ENCODE measurements at places on chromosomes 5 and 9. TPM values are rescaled to one million over a fixed set of nuclear protein-coding genes. Genes with fewer than 3 reads are reported as not detected.

HAVCR1 gene
- not detected for polyA plus RNA-seq

SLC36A2 gene
- polyA plus RNA-seq, result 0.62 TPM

POU5F2 gene
- 0.01 TPM for polyA plus RNA-seq

SYNPO gene
- polyA plus RNA-seq, result 32.3 TPM

CAVIN4 gene
- 276 TPM for polyA plus RNA-seq

CSF1R gene
- 22.9 TPM for polyA plus RNA-seq
